Kidney tubule cell (primary cell): ENCODE measurements at places on chromosomes 12 and 14.

- no peak for DNase-seq
Measured at GRCh38 chr14:23054000-23054811, 3.1 kb downstream of the CDH24 start.

GRCh38 chr12:70577283-70577634, 60.0 kb downstream of the PTPRB start:
- no peak for DNase-seq

GRCh38 chr14:22865424-22866405, 5.8 kb upstream of the LRP10 start:
- DNase-seq: no peak

- DNase-seq: no peak
Measured at GRCh38 chr14:23119363-23120327, 590 bp upstream of the CEBPE start.

- DNase-seq: no peak
Measured at GRCh38 chr12:125110641-125111360, 45.6 kb downstream of the AACS start.

- DNase-seq: no peak
Measured at GRCh38 chr12:111482462-111482861, 76.7 kb downstream of the SH2B3 start.

- DNase-seq: peak; percentile 39
Measured at GRCh38 chr14:74737753-74738325, 24.9 kb downstream of the FCF1 start.

DNA sequence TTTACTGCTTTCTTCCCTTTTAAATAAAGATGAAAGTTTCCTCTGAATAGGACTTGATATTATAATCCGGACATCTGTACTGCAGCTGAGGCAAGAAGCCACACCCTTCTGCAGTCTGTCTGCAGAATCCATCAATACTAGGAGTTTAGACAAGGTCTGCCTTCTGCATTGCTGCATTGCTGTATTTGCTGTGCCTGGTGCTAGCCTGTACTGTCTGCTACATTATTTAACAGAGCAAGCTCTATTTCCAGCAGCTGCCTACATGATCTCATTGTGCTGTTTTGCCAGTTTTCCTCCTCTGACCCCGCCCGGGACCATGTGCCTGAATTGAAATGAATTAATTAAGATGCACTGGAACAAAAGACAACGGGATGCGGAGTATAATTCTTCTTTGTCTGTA, 1.7 kb downstream of the TUBA1A start:
- peak; percentile 54 for DNase-seq

DNA sequence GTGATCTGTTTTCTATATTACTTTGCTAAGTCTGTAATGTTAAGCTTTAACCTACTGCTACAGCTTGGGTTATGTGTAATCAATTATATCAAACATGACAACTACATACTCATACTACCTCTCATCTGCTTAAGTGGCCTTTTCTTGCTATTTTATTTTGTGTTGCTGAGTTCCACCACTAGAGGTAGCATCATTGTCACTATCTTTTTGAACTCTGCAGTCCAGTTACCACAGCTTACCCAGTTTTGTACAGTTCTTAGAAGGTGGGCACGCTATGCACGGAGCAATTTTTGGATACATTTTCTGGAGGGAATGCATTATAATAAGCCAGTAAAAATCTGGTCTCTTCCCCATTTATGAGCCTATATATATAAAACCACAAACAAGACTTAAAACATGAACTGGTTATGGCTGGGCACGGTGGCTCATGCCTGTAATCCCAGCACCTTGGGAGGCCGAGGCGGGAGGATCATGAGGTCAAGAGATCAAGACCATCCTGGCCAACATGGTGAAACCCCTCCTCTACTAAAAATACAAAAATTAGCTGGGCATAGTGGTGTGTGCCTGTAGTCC, 48.5 kb downstream of the SAV1 start:
- peak; percentile 40 for DNase-seq

DNA sequence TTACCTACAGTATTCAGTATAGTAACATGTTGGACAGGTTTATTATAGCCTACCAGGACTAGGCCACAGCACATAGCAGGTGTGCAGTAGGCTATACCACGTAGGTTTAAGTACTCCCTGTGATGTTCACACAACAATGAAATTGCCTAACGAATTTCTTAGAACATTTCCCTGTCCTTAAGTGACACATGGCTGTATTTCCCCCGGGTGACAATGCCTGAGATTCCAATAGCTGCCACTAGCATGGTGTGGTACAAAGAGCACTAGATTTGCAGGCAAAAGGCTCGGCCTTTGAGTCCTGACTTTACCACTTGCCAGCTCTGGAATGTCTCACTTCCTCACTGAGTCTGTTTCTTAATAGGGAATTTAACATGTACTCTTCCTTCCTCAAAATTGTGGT, 19.7 kb downstream of the PTPN21 start:
- peak; percentile 85 for DNase-seq

DNA sequence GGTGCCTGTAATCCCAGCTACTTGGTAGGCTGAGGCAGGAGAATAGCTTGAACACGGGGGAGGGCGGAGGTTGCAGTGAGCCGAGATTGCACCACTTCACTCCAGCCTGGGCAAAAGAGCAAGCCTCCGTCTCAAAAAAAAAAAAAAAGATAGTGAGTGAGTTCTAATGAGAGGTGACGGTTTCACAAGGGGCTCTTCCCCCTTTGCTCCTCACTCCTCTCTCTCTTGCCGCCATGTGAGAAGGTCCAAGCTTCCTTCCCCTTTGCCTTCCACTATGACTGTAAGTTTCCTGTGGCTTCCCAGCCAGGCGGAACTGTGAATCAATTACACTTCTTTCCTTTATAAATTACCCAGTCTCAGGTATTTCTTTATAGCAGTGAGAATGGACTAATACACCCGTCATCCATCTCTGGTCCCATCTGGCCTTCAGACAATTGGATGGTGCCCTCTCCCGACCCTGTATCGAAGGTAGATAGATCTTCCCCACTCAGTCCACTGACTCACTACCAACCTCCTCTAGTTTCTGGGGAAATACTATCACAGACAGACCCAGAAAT, 27.0 kb upstream of the RCOR1 start:
- no peak for DNase-seq

- no peak for DNase-seq
Measured at GRCh38 chr12:130008241-130008640, 104.4 kb upstream of the TMEM132D start.

- DNase-seq: no peak
Measured at GRCh38 chr14:77498984-77499527, 440 bp upstream of the ISM2 start.

GRCh38 chr14:80901260-80901659, 40.3 kb downstream of the CEP128 start:
- DNase-seq: no peak

DNA sequence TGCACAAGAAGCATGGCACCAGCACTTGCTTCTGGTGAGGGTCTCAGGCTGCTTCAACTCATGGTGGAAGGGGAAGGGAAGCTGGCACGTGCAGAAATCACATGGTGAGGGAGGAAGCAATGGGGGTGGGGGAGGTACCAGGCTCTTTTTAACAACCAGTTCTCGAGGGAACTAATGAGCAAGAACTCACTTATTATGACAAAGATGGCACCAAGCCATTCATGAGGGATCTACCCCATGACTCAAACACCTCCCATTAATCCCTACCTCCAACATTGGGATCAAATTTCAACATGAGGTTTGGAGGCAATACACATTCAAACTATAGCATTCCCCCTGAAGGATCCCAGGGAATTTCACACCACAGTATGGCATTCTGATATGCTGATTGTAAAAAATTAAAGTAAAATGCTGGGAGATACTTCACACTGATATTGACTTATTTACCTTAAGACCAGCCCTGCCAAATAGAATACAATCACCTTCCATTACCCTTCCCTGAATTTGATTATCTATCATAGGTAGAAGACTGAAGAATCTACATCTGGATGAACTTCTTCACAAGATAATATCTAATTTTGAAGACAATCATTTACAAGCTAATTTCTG, 201.7 kb upstream of the PLXNC1 start:
- DNase-seq: peak; percentile 68

GRCh38 chr12:110913119-110914056, 7.0 kb downstream of the MYL2 start:
- DNase-seq: no peak

DNA sequence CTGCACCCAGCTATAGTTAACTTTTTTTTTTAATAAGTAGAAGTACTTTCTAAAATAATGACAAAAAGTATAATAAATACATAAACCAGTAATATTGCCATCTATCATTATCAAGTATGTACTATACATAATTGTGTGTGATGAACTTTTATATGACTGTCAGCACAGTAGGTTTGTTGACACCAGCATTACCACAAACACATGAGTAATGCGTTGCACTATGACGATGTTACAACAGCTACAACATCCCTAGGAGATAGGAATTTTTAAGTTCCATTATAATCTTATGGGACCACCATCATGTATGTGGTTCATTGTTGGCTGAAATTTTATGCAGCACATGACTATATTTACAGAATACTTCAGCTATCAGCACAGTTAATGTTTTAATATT, 62.9 kb upstream of the VSX2 start:
- DNase-seq: no peak

GRCh38 chr12:22242726-22243125, 91.8 kb downstream of the ST8SIA1 start:
- DNase-seq: no peak

DNA sequence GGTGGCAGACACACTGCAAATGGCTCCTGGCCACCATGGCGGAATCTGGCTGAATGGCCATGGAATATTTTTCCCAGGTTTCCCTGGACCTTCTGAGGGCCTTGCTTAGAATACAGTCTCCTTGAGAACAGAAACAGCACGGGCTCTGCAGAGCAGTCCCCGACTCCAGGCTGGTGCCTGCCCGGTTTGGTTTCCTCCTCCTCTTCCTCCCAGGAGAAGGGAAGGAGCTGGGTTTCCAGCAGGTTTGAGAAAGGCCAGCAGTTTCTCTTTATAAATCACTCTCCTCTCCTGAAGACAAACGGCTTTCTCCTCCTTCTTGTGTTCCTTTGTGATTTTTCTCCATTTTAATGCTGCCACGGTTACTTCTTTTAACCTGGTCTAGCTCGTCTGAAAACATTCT, 106.8 kb upstream of the RFLNA start:
- no peak for DNase-seq

- no peak for DNase-seq
Measured at GRCh38 chr12:40351976-40352375, 127.2 kb downstream of the LRRK2 start.

DNA sequence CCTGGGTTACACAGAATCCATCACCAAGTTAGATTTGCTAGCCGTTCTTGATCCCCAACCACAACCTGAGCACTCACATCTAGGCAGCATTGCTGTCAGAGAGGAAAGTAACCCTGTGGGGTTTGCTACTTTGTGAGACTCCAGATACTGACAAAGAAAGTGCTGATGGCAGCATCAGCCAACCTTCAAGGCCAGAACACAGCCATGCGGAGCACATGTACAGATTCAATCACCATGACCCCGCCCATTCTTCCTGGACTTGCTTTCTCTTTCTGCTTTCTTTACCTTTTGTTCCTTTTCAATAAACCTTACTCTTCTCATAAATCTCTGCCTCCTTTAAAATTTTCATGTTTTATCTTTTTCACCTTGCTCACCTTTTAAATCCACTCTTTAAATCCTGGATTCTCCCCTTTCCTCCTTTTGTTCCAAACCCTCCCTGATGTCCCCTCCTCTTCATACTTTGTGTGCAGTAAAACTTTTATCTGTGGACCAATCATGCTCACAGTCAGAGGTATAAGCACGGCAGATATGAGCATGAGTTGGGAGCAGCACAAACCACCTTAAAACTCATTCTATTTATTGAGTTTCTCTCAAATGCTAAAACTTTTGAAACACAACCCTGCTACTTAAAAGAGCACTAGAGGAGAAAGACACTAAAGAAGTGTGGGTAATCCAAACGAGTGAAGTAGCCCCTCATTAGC, 21.9 kb upstream of the CERS5 start:
- no peak for DNase-seq

- DNase-seq: peak; percentile 72
Measured at GRCh38 chr12:54371328-54372112, 7.2 kb upstream of the GPR84 start.

DNA sequence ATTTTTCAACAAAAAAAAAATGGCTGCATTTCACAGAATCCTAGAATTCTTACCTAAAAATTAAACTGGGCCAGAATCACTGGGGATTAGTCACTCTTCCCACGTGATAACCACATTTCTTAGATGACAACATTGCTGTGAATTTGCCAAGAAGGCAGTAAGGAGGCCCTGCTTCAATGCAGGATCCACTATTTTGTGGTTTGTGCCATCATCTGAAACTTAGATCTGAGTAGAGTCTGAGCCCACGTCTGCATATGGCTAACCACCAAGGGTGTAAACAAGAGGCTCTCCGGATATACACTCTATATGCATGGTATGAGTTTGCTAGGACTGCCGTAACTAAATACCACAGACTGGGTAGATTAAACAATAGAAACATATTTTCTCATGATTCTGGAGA, 24.4 kb upstream of the TBX5 start:
- no peak for DNase-seq

GRCh38 chr14:90056826-90057225, 5.0 kb upstream of the KCNK13 start:
- no peak for DNase-seq

DNA sequence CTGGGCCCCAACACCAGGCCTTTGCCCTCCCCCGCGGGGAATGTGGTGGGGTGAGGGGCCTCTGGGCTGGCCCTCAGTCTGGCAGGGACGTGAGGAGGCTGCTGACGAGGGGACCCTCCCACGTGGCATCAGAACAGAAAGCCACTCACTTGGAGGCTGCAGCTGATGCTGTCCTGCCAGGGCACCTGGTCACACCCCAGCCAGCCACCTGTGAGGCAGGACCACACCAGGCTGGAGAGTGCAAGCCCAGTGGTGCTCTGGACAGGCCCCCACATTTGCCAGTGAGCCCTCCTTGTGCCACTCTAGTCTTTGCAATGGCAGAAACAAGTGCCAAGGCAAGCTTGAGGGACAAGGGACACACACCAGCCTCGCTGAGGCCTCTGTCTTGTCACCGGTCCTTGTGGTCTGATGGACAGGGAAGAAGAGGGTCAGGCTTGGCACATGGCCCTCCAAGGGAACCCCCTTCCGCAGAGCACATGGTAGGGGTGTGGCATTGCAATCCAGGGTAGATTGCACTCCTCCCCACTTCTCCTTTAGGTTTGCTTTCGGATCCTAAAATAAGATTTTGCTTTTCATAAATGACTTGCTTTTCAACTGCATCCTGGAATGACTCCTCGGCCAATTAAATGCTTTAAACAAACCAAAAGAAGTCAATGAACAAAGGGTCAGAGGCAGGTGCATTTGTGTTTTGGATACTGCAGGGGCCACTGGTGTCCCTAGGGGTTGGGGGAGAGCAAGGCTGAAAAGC, 53.7 kb downstream of the CCDC88C start:
- DNase-seq: no peak

GRCh38 chr14:56703947-56704346, 106.3 kb downstream of the OTX2 start:
- no peak for DNase-seq

GRCh38 chr12:28552251-28552970, 362.2 kb downstream of the CCDC91 start:
- DNase-seq: no peak

DNA sequence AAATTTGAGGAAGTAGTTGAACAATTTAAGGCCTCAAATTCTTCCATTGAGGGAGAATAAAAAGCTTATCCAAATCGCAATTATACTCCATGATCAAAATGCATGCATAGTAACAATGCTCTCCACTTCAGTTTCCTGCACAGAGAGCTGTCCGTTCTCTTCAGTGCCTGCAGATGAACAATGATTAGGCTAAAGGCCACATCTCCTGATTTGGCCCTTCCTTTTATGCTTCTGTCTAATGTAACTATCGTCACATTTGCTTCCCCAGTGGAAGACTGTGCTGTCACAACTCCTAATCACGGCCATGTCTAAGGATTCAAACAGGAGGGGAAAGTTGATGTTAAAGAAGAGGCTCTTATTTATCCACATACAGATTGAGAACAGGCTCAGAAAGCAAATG, 113.6 kb upstream of the NPAS3 start:
- no peak for DNase-seq
